GM03348 (cell line): ENCODE measurements at places on chromosomes 1 and 21.

DNA sequence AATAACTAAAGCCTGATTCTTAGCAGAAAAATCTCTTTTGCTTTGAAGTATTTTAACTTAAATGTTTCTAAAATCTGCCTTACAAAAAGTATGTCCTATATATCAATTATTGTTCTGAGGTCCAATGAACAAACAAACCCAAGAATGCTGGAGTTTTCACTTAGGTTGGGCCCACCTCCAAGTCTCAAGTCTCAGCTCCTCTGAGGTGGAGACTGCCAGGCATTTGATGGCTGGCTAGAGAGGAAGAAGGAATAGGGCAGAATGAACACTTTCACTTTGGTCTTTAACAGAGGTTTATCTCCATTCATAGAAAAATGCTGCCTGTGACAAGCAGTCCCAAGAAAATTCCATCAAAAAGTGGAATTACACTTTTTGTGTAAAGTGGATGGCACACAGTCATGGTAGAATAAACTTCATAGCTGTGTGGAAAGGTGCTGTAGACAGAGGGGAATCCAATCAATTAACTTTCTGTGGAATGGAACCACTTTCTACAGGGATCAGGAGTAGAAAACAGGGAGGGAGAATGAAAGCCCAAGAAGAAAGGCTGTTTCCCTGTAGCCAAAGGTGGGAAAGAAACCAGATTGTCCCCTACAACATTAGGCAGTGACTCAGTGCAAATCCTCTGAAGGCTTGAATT lies 349.4 kb upstream of the RUNX1 start:
- DNase-seq: peak; percentile 25

GRCh38 chr1:114153261-114154145 lies at the start of gene SYT6:
Gene SYT6 (minus strand): TSS chr1:114153869. CDS start chr1:114153772, 97 bp downstream.
- DNase-seq: no peak

- DNase-seq: no peak
Measured at GRCh38 chr1:93692026-93692425, 10.4 kb upstream of the BCAR3 start.

DNA sequence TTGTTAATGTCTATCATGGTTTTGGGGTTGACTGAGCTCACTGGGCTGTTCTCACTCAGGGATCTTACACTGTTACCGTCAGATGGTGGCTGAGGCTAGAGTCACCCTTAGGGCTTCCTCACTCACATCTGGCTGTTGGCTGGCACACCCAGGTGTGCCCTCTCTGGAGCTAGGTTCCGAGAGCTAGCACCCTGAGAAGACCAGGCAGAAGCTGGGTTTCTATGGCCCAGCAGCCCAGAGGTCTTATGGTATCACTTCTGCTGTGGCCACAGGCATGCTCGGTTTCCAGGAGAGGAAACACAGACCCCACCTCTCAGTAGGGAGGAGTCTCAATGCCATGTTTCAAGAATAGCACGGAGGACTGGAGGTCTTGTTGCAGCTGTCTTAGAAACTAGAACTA lies 20.7 kb upstream of the KIF1B start:
- no peak for DNase-seq

- DNase-seq: peak; percentile 52
Measured at GRCh38 chr1:91700771-91701471, 185.0 kb downstream of the TGFBR3 start.

DNA sequence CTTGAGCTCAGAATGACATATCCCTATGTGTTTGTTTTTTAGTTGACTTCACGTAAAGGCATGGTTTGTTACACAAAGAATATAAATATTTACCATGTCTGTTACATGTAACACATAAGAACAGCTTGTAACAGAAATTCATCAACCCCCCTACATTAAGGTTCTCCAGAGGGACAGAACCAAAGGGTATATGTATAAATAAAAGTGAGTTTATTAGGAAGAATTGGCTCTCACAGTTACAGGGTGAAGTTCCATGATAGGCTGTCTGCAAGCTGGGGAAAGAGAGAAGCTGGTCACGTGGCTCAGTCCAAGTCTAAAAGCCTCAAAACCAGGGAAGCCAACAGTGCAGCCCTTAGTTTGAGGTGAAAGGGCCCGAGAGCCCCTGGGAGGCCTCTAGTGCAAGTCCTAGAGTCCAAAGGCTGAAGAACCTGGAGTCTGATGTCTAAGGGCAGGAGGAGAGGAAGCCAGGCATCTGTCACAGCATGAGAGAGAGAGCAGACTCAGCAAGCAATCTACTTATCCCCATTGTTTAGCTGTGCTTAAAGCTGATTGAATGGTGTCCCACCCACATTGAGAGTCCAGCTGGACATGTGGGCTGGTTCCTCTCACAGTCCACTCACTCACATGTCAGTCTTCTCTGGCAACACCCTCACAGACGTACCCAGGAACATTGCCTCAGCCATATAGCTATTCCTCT lies 15.8 kb downstream of the THRAP3 start:
- no peak for DNase-seq

- DNase-seq: peak; percentile 78
Measured at GRCh38 chr1:201786824-201787223, 42.1 kb upstream of the IPO9 start.

GRCh38 chr1:226436472-226436854 lies 28.6 kb upstream of the PARP1 start:
- no peak for DNase-seq

GRCh38 chr1:227794817-227795192 lies 20.7 kb upstream of the PRSS38 start:
- DNase-seq: no peak

GRCh38 chr1:205660361-205660760 lies 19.9 kb downstream of the SLC45A3 start:
- no peak for DNase-seq

DNA sequence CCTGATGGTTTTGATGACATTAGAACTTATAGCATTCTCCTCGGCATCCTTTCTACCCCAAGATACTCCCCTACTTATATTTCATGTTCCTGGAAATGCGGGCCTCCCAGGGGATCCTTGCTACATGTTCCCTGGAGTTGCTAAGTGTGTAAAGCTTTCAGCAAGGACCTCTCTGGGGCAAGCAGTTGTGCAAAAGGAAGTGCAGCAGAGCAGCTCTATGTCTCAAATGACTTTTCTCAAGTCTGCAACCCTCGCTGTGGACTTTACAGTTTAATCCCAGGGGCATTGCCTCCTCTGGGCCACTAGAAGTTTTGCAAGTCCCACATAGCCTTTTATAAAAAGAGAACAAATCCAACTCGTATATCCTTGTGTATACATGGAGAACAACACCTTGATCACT lies 20.8 kb upstream of the MNDA start:
- no peak for DNase-seq

- DNase-seq: peak; percentile 74
Measured at GRCh38 chr1:155272466-155273342, 600 bp downstream of the CLK2 start.

GRCh38 chr1:227766015-227766634 lies 30.9 kb downstream of the SNAP47 start:
- no peak for DNase-seq

DNA sequence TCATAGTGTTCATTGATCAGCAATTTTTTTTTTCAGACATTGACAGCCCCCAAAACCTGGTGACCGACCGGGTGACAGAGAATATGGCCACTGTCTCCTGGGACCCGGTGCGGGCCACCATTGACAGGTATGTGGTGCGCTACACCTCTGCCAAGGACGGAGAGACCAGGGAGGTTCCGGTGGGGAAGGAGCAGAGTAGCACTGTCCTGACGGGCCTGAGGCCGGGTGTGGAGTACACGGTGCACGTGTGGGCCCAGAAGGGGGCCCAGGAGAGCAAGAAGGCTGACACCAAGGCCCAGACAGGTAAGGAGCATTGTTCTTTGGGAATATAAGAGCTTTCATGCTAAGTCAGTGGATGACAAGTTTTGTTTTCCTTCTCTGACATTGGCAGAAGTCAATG lies 49.3 kb downstream of the TNN start:
- no peak for DNase-seq

DNA sequence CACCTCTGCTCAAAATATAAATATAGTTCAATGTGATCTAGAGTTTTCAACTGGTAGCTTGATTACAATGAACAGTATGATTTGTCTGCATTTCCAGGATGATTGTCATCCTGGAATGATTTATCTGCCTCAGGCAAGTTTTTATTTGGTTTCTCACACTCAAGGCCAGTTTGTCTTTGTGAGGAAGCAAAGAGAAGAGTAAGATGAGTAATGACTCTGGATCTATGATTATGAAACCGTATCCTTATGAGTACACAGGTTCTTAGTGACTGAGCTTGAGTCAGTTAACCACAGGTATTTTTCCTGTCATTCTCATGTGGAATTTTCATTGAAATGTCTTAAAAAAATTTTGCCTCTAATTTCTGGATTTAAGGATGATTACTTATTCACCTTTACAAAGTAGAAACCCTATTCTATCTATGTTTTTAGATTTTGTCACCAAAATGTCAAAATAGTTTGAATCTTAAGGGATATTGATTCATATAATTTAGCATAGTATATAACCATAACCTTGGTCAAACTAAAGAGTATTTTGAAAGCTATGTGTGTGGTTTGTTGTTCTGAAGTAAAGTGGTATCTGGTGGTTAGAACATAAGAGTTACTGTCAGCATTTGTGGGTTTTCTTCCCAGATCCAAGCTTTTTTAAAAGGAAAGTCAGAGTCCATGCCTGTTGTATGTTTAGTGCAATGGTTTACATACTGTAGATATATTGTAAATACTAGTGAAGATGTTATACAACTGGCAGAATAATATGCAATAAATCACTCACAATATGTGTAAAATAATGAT lies 145.0 kb downstream of the RASAL2 start:
- peak; percentile 79 for DNase-seq
